Activated naive CD4-positive, alpha-beta T cell treated with Interleukin-2 at 50 U/mL for 16 hours (primary cell): ENCODE measurements at places on chromosomes 2 and 18.

DNA sequence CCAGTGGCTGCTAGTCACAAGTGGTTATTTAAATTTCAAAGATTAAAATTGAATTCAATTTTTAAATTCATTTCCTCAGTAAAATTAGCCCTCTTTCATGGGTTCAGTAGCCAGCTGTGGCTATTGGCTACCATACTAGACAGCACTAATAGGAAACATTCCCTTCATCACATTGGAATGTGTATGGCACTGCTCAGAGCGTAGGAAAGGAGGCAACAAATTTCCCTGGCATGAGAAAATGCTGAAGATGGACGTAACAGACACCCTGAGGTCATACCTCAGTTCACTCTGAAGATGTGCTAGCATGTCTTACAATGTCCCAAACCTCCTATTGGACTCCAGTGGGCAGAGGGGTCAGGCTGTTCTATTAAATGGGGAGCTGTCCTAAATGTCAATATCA, 96.4 kb downstream of the C1QL2 start:
- no peak for DNase-seq

DNA sequence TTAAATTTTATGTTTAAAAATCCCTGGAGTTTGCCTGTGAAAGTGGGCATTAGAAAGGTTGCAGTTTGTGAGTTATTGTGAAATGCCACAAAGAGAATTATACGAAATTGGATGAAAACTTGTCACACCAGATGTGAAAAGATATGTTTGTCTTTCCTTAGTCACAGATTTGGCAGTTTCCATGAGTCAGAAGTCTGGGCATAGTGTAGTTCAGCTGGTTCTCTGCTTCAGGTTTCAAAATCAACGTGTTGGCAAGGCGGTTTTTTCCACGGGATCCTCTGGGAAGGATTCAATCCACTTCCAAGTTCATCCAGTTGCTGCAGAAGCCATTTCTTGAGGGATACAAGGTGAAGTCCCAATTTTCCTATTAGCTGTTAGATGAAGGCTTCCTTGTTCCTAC, 658.0 kb upstream of the CDH2 start:
- DNase-seq, result no peak

GRCh38 chr2:128436479-128437203, 118.0 kb upstream of the HS6ST1 start:
- DNase-seq, result no peak

- DNase-seq, result peak; percentile 68
Measured at GRCh38 chr2:26144953-26145680, 27.8 kb upstream of the GAREM2 start.

DNA sequence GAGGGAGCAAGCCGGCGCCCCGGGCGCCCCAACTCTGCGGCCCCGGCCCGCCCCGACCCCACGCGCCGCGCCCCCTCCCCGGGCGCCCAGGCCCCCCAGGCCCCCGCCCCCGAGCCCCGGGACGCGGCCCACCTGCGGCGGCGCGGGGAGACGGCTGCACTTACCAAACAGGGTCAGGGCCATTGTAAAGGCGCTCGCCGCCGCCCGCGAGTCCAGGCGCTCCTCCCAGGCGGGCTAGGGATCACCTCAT, 526 bp downstream of the CHN1 start:
- no peak for DNase-seq
